ELR (cell line): ENCODE measurements at places on chromosomes 2 and 18.

- peak; percentile 77 for DNase-seq
Observed at GRCh38 chr2:134120733-134121630, 132.9 kb upstream of the MGAT5 start.

DNA sequence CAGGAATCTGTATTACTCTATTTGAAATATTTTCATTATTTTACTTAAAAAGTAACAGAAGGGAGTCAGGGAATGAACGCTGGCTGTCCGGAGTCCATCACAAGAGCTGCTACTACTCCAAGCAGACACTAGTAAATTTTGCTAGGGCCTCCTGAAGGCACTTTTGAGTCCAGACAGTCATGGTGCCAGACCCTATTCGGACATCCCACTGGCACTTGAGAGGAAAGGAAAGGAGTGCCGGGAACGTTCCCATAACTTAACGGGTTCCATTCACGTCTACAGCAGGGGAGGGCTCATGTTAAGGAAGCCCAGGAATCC is 563 bp upstream of the GMCL1 start:
- no peak for DNase-seq

DNA sequence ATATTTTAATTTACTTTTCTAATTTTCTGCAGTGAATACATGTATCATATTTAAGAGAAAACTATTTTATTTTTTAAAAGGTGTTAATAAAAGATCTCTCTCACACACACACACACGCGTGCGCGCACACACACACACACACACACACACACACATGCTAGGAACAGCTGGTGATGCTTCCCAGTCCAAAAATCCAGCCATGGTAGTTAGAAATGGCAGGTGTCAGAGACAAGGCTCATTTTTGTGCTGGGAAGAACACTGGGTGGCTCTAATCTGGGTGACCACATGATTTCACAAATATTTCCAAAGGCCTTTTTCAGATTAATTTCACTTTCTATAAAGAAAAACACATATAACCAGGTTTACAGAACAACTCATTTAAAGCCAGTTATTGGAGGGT is 104.5 kb upstream of the NCK2 start:
- no peak for DNase-seq

DNA sequence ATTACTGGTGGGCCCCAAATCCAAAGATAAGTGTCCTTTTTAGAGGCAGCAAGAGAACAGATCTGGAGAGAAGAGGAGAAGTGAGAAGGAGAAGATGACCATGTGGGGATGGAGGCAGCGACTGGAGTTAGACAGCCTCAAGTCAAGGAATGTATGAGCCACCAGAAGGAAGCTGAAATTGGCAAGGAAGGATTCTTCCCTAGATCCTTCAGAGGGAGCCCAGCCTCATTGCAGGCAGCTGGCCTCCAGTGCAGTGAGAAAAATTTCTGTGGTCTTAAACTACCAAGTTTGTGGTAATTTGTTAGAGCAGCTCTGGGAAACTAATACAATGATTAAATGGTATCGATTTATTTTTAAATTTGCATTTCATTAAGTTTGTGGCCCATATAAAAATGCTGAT is 167.9 kb downstream of the NCKAP5 start:
- no peak for DNase-seq

DNA sequence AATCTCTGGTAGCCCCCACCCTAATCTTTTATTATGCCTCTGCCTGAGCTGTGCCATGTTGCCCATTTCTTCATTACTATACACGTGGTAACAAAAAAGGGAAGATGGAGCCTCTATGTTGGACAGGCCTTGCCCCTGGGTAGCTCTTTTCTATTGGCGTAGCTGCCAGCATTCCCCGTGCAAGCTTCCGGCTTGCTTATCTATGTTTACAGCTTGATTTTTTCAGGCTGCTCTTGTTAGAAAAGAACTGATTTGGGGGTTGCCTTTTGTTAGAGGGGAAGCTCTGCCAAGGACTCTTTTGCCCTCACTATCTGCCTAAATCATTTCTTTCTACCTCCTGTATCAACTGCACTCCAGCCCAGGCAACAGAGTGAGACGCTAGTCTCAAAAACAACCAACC is 45.5 kb upstream of the ZSWIM2 start:
- DNase-seq, result no peak

- DNase-seq, result no peak
Observed at GRCh38 chr18:2423761-2424160, 147.5 kb downstream of the METTL4 start.

GRCh38 chr2:146131785-146132184 is 1611.9 kb upstream of the ZEB2 start:
- no peak for DNase-seq

DNA sequence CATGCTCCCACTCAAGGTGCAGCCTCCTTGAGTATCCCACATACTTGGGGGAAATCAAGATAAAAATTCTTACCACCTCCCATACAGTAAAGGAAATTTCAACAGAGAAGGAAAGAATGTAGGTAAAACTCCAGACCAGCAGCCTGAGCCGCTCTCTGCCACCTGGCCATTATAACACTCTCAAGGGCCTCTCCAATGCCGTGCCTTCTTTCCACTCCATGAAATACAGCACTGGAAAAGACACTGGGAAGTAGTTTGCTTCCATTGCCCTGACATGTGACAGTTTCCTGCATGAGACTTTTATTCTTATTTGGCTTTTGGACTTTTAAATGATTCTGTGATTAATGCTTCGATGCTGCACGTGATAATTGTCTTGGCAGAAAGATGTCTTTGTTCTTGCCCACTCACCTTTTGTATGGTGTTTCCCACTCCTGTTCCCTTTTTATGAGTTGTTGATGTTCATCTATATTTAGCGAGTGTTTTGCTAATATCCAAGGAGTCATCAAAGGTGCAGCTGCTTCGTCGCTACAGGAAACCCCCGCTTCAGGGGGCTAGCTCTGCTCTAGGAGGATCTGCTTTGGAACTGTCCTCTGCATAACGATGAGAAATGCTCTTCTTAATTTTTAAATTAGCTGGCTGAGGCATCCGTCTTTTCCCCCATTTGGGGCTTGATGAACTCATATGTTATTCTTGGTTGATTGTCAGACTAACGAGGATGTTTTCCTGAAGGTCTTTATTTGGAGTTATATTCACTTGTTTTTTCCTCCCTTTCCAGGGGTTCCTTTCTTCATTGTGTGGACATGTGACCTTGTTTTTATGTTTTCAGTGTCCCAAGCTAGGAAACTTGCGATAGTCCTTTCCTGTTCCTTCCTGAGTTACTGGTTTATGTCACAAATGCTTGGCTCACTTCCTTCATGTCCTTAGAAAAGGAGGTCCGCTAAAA is 179.4 kb downstream of the TXNL1 start:
- DNase-seq, result no peak
